Endodermal cell (in vitro differentiated cells): ENCODE measurements at places on chromosomes 16 and 17. TPM values are rescaled to one million over a fixed set of nuclear protein-coding genes. Genes with fewer than 3 reads are reported as not detected.
A peak's percentile ranks its signal among the peaks of the same experiment; 100 is the strongest.

- no peaks in the 10 kb centered on the region for H3K36me3 ChIP-seq
- no peaks in the 10 kb centered on the region for H3K27me3 ChIP-seq
- H3K4me3 ChIP-seq: no peak overlapping the region
- no peaks in the 10 kb centered on the region for H3K4me1 ChIP-seq
- H3K27ac ChIP-seq: no peak overlapping the region
- peak; percentile 17 for DNase-seq
Observed at GRCh38 chr17:41404024-41404671, 6.7 kb upstream of the KRT31 start.

GRCh38 chr16:30005341-30006094 lies 5.3 kb downstream of the DOC2A start:
- peak; percentile 75 for DNase-seq
- no peak overlapping the region for H3K4me3 ChIP-seq
- no peaks in the 10 kb centered on the region for H3K4me1 ChIP-seq
- peaks cover 15% of the 10 kb centered on the region for H3K36me3 ChIP-seq
- H3K27me3 ChIP-seq: peaks cover 8% of the 10 kb centered on the region
- H3K27ac ChIP-seq: no peak overlapping the region

GRCh38 chr16:6018848-6019489 lies 921.4 kb upstream of the EEF2KMT start:
- H3K36me3 ChIP-seq: no peaks in the 10 kb centered on the region
- H3K4me1 ChIP-seq: no peaks in the 10 kb centered on the region
- no peak overlapping the region for H3K27ac ChIP-seq
- peaks cover 64% of the 10 kb centered on the region for H3K27me3 ChIP-seq
- peak overlapping the region; percentile 77 for H3K4me3 ChIP-seq

DNA sequence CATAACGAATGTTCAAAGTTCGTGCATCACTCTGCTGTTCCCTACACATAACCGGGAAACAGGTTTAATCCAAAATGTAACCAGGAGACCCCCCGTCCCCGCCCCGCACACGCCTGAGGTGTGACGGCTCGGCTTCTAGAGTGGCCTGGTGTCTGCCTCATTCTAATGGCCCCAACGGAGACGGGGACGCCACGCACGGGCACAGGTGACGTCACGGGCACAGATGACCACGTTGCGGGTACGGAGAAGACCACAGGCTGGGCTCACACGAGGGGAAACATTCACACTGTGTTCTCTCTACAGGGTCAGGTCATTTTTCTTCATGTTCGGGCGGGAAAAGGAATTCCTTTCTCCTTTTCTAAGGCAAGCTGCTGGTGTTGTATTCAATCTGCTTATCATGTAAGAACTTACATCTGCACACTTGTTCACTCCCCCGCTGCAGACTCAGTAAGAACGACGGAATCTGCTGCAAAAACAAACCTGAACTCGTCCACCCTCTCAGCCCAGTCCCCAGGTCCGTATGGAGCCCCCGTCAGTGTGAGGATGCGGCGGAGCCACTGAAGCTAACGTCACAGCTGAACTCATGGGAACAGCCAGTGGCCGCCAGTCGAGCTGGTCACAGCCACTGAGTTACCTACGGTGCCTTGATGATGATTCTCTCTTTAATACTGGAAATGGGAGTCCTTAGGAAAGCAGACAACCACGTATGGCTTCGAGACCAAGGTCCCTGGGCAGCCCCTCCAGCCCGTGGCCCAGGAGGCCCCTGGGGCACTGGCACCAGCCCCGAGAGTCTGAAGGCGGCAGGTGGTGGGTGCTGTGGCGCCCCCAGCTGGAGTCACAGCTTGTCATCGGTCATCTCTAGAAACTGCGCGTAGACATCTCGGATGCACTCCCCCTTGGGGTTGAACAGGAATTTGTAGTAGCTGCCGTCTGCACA lies 32.9 kb downstream of the WDR45B start:
- H3K27ac ChIP-seq: no peak overlapping the region
- H3K27me3 ChIP-seq: no peaks in the 10 kb centered on the region
- H3K4me1 ChIP-seq: no peaks in the 10 kb centered on the region
- peak; percentile 76 for DNase-seq

- no peaks in the 10 kb centered on the region for H3K27me3 ChIP-seq
- H3K4me3 ChIP-seq: no peak overlapping the region
- H3K36me3 ChIP-seq: peaks cover 6% of the 10 kb centered on the region
- DNase-seq: no peak
- H3K27ac ChIP-seq: no peak overlapping the region
Observed at GRCh38 chr16:4410335-4411075, 5.9 kb downstream of the CORO7 start.

- peaks cover 4% of the 10 kb centered on the region for H3K4me1 ChIP-seq
- no peak overlapping the region for H3K4me3 ChIP-seq
Observed at GRCh38 chr17:78342449-78343186, 17.3 kb downstream of the SOCS3 start.

Gene XYLT1
- total RNA-seq: 19.9 to 33.8 TPM (median 28.5 TPM) in 3 replicates
